ENCODE measurements at places on chromosomes 7 and 10.

GRCh38 chr10:80188713-80189112 lies 16.6 kb downstream of the ANXA11 start:
- no peak for DNase-seq

- no peak for DNase-seq
These were observed 90.4 kb upstream of the BMPER start for GRCh38 chr7:33814936-33815335.

DNA sequence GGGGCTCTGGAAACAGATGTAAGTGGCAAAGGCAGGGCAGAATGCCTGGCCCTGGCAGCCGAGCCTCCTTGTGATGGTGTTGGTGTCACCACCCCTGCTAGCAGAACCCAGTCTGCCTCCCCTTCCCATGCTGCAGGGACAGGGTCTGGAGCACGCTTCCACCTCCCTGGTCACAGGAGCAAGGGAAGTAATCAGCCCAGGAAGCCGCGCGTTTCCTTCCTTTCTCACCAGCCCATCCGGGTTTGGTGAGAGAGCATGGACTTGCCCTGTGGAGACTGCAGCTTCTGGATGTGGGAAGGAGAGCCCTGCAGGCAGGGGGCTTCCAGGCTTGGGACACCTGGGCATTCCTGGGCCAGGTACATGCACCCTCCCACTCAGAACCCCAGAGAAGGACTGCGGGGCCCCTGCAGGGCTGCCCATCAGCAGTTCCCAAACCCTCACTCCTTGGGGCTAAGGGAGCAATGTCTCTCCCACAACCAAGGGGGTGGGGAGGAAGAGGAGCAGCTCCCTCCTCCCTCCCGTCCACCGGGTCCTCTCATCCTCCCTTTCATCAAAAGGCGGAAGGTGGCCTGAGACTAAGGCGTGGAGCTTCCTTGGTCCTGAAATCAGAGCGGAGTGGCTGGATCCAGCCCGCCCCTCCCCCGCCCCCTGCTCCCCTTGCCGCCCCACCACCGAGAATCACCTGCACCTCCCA lies 1.8 kb downstream of the MMRN2 start:
- peak; percentile 78 for DNase-seq

DNA sequence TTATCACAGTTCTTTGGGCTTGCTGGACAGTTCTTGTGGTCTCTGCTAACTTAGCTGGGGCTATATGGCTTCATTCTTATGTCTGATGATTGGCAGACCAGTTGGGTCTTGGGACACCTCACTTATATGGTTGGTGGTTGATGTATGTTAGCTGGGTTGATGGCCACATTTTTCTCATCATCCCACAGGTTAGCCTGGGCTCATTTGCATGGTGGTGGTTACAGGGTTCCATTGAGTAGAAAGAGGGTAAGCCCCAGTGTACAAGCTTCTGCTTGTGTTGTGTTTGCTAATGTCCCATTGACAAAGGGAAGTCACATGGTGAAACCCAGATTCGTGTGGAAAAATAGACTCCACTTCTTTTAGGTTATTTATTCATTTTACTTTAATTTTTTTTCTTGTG lies 40.6 kb downstream of the TMEM60 start:
- DNase-seq: no peak

DNA sequence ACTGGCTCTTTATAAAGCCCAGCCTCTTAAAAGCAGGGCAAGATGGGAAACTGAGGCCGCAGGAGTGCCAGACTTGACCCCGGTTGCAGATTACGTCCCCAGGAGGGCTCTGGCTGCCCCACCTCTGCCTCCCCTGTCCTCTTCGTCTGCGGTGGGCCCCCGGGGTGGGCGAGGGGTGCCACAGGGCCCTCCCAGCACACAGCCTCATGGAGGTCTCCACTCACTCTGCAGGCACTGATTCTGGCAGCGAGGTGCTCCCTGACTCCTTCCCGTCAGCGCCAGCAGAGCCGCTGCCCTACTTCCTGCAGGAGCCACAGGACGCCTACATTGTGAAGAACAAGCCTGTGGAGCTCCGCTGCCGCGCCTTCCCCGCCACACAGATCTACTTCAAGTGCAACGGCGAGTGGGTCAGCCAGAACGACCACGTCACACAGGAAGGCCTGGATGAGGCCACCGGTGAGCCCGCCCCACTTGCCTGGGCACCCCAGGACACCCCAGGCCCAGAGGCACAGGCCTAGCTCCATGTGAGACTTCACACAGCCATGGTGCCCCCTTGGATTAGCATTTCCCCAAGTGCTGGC lies 39.4 kb upstream of the SLC29A3 start:
- no peak for DNase-seq

Measured in posterior vena cava (tissue), 2 donors.